ENCODE measurements at places on chromosomes 2 and 18.

- DNase-seq: no peak
Observed at GRCh38 chr2:21939967-21940366, 816.2 kb downstream of the TDRD15 start.

DNA sequence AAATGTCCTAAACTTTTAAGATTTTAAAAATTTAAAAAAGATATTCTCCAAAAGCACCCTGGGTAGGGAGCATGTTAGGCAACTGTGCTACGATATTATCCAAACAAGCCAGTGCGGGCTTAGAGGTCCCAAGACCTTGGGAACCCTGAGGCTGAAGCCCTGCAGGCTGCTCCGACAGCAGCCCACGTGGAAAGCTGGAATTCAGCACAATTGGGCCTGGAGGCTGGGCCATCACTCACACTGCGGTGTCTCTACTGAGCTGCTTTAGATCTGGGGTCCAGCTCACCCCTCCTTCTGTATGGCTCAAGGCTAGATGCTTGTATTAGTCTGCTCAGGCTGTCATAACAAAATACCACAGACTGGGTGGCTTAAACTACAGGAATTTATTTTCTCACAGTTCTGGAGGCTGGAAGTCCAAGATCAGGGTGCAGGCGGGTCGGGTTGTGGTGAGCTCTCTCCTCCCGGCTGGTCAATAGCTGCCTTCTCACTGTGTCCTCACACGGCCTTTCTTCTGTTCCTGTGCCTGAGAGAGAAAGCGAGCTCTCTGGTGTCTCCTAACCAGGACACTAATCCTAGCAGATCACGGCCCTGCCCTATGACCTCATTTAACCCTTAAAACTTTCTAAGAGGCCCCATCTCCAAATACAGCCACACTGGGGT lies 42.5 kb downstream of the DPYSL5 start:
- DNase-seq: no peak

GRCh38 chr2:231646476-231646875 lies 53.8 kb downstream of the TEX44 start:
- DNase-seq: no peak

GRCh38 chr2:202035941-202036372 lies 2.3 kb downstream of the FZD7 start:
- no peak for DNase-seq

GRCh38 chr2:219009294-219009693 lies 16.1 kb upstream of the CRYBA2 start:
- DNase-seq: no peak

DNA sequence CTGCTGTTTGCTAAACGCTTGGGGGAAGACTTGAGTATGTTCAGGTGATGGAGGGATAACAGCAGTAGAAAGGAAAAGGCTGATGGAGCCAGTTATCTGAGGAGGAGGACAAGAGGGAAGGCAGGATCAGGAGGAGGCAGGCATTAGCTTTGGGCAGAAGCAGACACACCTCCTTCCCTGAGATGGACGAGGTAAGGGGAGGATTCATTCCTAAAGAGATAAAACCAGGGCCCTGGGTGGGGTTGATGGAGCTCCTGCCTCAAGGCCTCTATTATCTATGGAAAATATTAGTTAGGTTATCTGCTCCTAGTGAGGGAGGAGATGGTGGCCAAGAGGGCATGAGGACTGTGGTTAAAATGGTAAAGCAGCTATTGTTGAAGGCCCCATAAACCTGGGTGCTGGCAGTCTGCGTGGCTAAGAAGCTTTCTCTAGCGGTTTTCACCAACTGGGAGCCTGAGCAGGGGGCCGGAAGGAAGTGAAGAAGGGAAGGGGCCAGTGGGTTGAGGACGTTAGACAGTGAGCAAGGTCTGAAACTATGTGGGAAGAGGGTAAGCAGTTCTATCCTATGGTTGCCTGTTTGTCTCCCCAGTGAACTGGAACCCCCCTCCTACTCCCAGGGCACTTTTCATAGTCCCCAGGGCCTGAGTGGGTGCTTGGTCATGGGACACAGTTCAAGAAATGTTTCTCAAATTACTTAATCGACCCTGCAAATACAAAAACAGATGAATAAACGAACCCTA lies 56.6 kb upstream of the HK2 start:
- DNase-seq: no peak

DNA sequence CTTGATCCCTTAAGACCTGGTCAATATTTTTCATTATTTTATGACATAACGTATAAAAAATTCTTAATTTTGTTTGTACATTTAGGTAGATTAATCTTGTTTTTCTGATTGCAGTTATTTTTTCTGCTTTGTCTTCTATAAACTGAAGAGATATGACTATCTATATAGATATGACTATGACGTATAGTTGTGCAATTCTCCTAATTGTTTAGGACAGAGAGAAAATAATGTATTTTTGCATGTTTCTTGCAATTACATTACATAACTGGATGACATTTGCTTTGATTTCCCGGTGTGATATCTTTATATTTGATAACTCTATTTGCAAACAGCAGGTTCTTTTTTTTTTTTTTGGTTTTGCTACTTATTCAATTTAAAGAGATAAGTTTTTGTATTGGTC lies 310.2 kb upstream of the REG3G start:
- no peak for DNase-seq

- DNase-seq: no peak
Observed at GRCh38 chr2:10903861-10904210, 7.9 kb upstream of the KCNF1 start.

GRCh38 chr2:169362894-169363559 lies 693 bp upstream of the LRP2 start:
- no peak for DNase-seq

- no peak for DNase-seq
Observed at GRCh38 chr2:149463328-149464002, 124.1 kb downstream of the MMADHC start.

DNA sequence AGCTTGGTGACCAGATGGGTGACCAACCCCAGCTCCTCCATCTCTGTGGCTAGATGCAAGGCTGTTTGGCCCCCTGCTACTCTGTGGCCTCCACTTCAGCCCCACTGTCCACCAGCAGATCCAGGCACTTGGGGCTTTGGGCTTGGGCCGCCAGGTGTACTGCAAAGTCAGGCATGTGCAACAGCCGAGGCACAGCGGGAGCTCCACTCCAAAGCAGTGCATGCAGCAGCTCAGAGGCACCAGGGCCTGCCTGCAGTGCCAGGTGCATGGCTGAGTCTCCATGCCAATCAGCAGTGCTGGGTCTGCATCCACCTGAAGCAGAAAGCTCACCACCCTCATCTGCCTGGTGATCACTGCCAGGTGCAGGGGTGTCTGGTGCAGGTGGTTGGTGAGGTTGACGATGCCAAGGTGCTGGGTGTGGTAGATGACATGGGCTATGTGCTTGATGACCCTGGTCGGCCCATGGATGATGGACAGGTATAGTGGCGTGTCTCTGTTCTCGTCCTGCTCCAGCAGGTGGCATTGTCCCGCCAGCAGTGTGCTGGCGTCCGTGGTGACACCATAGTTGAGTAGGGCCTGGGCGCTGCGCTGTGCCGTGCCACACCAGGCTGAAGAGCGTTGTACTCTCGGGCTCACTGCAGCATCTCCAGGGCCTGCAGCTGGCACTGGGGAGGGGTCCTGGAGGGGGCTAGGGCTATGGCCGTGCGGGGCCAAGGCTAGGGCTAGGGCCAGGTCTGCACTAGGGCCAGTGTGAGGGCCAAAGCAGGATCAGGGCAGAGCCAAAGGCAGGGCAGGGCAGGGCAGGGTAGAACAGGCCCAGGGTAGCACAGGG lies 1.0 kb upstream of the ANKRD62 start:
- DNase-seq: peak; percentile 64

DNA sequence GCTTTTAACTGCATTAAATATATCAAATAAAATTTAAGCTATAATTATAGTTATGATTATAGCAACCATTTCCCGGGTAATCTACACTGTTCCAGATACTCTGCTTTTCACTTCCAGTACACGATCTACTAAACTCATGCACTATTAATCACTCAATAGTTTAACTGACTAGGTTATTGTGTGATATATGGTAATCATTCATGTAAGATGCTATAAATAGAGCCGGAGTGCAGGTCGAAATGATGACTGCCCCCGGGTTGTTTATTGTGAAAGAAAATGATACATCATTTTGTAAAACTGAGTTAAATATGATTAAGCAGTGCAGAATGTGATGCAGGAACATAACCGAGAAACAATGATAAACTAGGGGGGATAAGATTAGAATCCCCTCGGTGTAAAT lies 434.6 kb upstream of the DSEL start:
- DNase-seq: no peak

GRCh38 chr2:36780231-36780839 lies 83.8 kb downstream of the VIT start:
- DNase-seq: peak; percentile 91

DNA sequence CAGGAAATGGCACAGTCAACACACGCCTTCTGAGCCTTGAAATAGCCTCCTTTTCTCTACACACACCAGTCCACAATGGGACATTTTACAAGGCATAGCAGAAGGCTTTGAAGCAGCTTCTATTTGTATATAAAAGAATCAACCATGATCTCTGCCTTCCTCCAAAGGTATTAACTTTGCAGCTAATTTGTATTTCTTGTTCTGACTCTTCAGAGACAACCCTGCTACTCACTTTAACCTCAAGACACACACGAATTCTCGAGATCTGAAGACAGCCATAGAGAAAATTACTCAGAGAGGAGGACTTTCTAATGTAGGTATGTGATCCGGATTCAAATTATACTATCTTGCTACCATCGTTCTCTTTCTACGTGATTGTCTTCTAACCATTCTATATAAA lies 104.6 kb downstream of the VIT start:
- no peak for DNase-seq

DNA sequence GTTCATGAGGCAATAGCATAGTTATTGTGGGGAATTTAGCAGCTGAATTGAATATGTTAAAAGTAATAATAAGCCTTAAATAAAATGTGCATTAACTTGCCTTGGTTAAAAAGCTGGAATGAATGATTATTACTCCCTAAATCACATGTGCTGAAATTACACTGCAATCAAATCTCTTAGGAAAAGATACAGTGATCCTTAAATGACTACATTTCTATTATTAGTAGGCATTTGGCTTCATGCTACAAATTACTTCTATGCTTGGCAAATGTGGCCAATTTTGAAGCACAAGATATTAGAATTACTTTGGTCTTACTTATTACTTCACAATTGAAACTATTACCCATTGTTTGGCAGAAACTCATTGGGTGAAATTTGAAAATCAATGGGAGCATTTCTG lies 5.4 kb downstream of the RND3 start:
- no peak for DNase-seq

- peak; percentile 47 for DNase-seq
Observed at GRCh38 chr18:44897411-44897810, 216.7 kb downstream of the SETBP1 start.

DNA sequence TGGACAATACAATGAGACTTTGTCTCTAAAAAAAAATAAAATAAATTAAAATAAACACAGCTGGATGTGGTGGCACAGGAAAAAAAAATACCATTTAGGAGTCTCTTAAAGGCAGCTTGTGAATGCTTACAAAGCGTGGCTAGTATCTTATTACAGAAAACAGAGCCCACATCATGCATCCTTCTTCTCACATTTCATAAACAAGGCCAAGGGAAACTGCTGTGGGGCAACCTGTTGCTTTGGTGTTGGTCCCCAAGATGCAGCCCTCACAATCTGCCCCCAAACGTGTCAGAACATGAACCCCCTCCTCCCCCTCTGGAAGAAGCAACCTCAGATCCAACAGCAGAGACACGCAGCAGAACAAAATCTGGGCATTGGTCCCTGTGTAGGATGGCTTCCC lies 2.6 kb downstream of the SLC14A1 start:
- no peak for DNase-seq

GRCh38 chr2:109500910-109501309 lies 112.9 kb downstream of the SEPTIN10 start:
- DNase-seq: no peak

- no peak for DNase-seq
Observed at GRCh38 chr2:204477358-204477950, 67.8 kb upstream of the PARD3B start.

GRCh38 chr18:61929881-61930640 lies 37.3 kb upstream of the RNF152 start:
- DNase-seq: peak; percentile 93

DNA sequence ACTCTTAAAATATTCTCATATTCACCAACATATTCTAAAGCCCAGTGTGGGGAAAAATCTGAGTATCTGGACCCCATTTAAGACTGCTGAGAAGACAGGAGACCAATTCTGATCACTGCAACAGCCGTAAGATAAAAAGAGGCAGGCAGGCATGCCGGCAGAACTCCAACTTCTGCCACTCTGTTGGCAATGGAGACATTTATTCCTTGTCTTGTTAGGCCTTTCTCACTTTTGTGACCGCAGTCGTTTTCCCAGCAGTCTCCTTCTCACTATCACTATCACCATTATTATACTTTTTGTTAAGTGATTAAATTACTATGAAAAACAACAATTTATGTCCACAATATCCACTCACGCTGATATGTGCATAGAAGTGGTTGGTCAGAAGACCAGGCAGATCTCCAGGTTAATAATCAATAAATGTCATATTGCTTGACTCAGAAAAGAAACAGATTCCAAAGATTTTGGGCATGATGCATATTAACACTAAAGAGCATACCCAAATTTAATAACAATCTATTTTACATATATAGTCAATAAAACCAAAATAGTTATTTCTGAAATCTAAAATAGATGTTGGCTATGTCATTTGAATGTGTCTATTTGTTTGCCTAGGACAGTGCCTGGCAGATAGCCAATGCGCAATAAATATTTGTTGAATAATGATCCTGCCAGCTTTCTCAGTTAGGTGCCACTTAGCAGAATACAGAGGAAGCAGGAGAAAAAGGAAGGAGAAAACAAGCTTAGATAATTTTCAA lies 38.2 kb downstream of the SESTD1 start:
- peak; percentile 92 for DNase-seq

GRCh38 chr2:126467367-126468054 lies 188.4 kb upstream of the GYPC start:
- no peak for DNase-seq
